ENCODE measurements at places on chromosomes 11 and 22. TPM values are rescaled to one million over a fixed set of nuclear protein-coding genes. Genes with fewer than 3 reads are reported as not detected.

GRCh38 chr11:37811349-37811748 is 1213.3 kb upstream of the RAG2 start:
- no peak overlapping the region for H3K27ac ChIP-seq
- no peak overlapping the region for H3K4me3 ChIP-seq
- H3K4me1 ChIP-seq = no peaks in the 10 kb centered on the region
- no peak for DNase-seq

GRCh38 chr11:12731841-12732336 is 57.7 kb downstream of the TEAD1 start:
- DNase-seq = no peak
- H3K27ac ChIP-seq = no peak overlapping the region
- peaks cover 24% of the 10 kb centered on the region for H3K4me1 ChIP-seq
- H3K36me3 ChIP-seq = no peaks in the 10 kb centered on the region

- no peak for DNase-seq
- H3K36me3 ChIP-seq = no peaks in the 10 kb centered on the region
- H3K27ac ChIP-seq = peak overlapping the region; percentile 65
- H3K27me3 ChIP-seq = no peaks in the 10 kb centered on the region
- peak overlapping the region; percentile 3 for H3K4me3 ChIP-seq
Observed at GRCh38 chr22:38033522-38034277, 23.5 kb upstream of the PICK1 start.

- H3K4me1 ChIP-seq = no peaks in the 10 kb centered on the region
- H3K36me3 ChIP-seq = peaks cover 25% of the 10 kb centered on the region
- no peaks in the 10 kb centered on the region for H3K27me3 ChIP-seq
Observed at GRCh38 chr11:46480909-46481308, 89.3 kb upstream of the CHRM4 start.

DNA sequence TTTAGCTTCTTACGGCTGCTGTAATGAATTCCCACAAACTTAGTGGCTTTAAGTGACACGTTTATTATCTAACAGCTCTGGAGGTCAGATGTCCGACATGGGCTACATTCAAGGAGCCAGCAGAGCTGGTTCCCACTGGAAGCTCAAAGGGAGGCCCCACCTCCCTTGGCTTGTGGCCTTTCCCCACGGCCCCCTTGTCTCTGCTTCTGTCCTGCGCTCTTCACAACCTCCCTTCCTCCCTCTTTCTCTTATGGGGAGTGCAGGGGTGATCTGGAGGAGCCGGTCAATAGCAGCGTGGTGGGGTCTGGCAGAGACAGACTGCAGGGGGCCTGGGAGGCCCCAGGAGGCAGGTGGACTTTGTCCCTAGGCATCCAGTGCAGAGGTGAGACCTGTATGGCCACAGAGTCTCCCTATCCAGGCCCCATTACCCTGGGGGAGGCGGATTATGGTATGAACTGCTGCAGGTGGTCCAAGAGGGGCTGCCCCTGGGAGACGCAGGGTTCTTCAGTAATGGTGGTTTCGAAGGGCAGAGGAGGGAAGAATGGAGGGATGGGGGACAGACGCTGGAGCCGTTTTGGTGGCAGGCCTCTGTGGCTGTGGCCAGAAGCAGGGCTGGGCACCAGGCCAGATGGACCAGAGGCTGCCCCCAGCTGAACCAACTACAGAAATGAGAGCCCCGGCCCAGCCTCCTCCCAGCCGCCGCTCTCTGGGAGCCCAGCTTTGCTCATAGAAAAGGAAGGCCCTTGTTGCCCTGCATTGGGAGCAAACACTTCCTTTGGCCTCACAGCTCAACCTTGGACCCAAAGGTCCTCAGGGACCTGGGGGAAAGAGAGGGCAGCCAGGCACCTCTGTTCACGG is 30.7 kb upstream of the KCNQ1OT1 start:
- no peaks in the 10 kb centered on the region for H3K36me3 ChIP-seq
- no peaks in the 10 kb centered on the region for H3K4me1 ChIP-seq
- DNase-seq = no peak
- H3K4me3 ChIP-seq = no peak overlapping the region
- no peaks in the 10 kb centered on the region for H3K27me3 ChIP-seq
- no peak overlapping the region for H3K27ac ChIP-seq

- H3K4me1 ChIP-seq = no peaks in the 10 kb centered on the region
- DNase-seq = no peak
- no peaks in the 10 kb centered on the region for H3K27me3 ChIP-seq
- H3K27ac ChIP-seq = no peak overlapping the region
- no peaks in the 10 kb centered on the region for H3K36me3 ChIP-seq
Observed at GRCh38 chr11:24124876-24125275, 372.0 kb upstream of the LUZP2 start.

- H3K4me3 ChIP-seq = no peak overlapping the region
- DNase-seq = no peak
- peak overlapping the region; percentile 75 for H3K27ac ChIP-seq
Observed at GRCh38 chr22:24175160-24175808, 6.0 kb upstream of the SUSD2 start.

- H3K27ac ChIP-seq = no peak overlapping the region
- DNase-seq = no peak
- no peaks in the 10 kb centered on the region for H3K27me3 ChIP-seq
- H3K36me3 ChIP-seq = no peaks in the 10 kb centered on the region
- no peak overlapping the region for H3K4me3 ChIP-seq
- H3K4me1 ChIP-seq = no peaks in the 10 kb centered on the region
Observed at GRCh38 chr11:7311903-7312302, 60.2 kb downstream of the SYT9 start.

GRCh38 chr22:17228725-17229126 is 9.5 kb upstream of the ADA2 start:
- no peak overlapping the region for H3K27ac ChIP-seq
- DNase-seq = no peak
- H3K4me1 ChIP-seq = no peaks in the 10 kb centered on the region
- no peak overlapping the region for H3K4me3 ChIP-seq
- no peaks in the 10 kb centered on the region for H3K36me3 ChIP-seq

DNA sequence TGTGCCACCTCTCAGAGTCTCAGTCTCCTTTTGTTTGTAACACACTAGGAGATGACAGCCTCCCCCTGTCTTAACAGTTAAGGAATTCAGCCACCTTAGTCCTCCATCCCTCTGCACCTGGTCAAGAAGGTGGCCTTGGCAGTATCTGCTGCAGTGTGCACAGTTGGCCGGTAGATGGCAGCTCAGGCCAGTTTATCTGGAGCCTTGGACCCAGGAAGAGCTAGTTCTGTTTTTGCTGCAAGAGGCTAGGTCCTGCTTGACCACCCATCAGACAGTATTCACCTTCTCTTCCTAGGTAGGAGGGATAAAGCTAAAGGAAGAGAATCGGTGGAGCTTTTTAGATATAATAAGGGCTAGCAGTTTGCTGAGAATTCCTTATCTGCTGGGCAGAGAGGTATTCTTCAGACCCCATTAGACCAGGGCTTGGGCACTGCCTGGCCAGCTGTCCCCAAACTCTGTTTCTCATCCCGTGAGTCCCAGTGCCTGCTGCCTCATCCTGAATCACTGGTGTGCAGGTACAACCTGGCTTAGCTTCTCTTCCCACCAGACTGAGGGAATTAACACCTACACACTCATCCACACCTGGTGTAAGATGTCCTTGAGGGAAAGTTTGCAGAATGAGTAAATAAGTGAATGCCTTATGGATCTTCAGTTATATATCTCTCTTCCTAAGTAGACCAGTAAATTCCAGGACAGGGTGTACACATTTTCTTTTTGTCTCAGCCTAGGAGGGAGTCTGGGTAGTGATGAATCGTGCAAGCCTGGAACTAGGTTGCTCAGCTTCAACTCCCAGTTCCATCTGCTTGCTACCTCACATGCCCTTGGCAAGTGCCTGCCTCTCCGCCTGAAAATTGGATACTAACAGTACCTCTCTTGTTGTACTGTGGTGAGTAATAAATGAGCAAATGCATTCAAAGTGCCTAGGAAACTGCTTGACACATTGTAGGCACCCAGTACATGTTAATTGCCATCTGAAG is 70.8 kb upstream of the NARS2 start:
- peaks cover 5% of the 10 kb centered on the region for H3K4me1 ChIP-seq
- H3K27me3 ChIP-seq = no peaks in the 10 kb centered on the region
- no peaks in the 10 kb centered on the region for H3K36me3 ChIP-seq
- no peak for DNase-seq
- no peak overlapping the region for H3K4me3 ChIP-seq

DNA sequence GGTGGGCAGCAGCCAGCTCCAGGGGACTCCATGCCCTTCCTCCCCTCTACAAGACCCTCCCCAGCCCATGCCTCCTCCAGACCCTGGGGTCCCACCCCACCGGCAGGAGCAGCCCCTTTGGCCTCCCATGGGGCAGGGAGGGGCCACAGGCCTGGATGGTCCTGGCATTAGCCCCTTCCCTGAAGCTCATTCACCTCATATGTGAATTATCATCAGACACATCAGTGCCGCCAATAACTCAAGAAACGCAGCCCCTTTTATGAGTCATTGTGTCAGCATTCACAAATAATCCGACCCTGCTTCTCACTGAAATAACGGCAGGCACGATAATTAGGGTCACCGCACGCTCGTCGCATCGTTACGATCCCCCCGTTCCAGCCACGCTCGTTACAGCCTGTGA is 124.2 kb downstream of the BRD1 start:
- H3K4me1 ChIP-seq = no peaks in the 10 kb centered on the region
- no peak for DNase-seq
- H3K4me3 ChIP-seq = no peak overlapping the region
- H3K36me3 ChIP-seq = no peaks in the 10 kb centered on the region
- H3K27me3 ChIP-seq = peaks cover 4% of the 10 kb centered on the region

- H3K4me1 ChIP-seq = no peaks in the 10 kb centered on the region
- DNase-seq = no peak
- no peaks in the 10 kb centered on the region for H3K27me3 ChIP-seq
- H3K27ac ChIP-seq = no peak overlapping the region
Observed at GRCh38 chr22:45131749-45132148, 32.0 kb upstream of the NUP50 start.

- H3K4me1 ChIP-seq = no peaks in the 10 kb centered on the region
- DNase-seq = no peak
- no peak overlapping the region for H3K4me3 ChIP-seq
- H3K27ac ChIP-seq = no peak overlapping the region
- H3K27me3 ChIP-seq = no peaks in the 10 kb centered on the region
Observed at GRCh38 chr11:91158891-91159537, 936.2 kb upstream of the CHORDC1 start.

- H3K4me1 ChIP-seq = no peaks in the 10 kb centered on the region
- H3K36me3 ChIP-seq = no peaks in the 10 kb centered on the region
- DNase-seq = no peak
- H3K27ac ChIP-seq = no peak overlapping the region
- H3K4me3 ChIP-seq = no peak overlapping the region
Observed at GRCh38 chr11:116893437-116893836, 56.0 kb upstream of the APOA1 start.

The CREB3L1 gene
- 0.13 TPM for total RNA-seq

The OR51B2 gene
- total RNA-seq = not detected

The MUC5AC gene
- total RNA-seq = 1.5 TPM

The RBMXL2 gene
- total RNA-seq = not detected

The P2RY2 gene
- total RNA-seq = 50.3 TPM

The EFCAB6 gene
- total RNA-seq = 1.5 TPM

The SPTBN2 gene
- total RNA-seq = 111 TPM

The ZW10 gene
- total RNA-seq = 14.0 TPM

The PARVG gene
- 0.42 TPM for total RNA-seq

The INSC gene
- not detected for total RNA-seq

The ANKRD49 gene
- total RNA-seq = 19.3 TPM

All from esophagus squamous epithelium (tissue), 5 donors.